Upper lobe of right lung (tissue), 1 donor: ENCODE measurements at places on chromosomes 6 and 20. TPM values are rescaled to one million over a fixed set of nuclear protein-coding genes. Genes with fewer than 3 reads are reported as not detected.

The SLC16A10 gene
- total RNA-seq, result 12.3 TPM

The BHLHE23 gene
- not detected for total RNA-seq

The GGT7 gene
- total RNA-seq, result 20.6 TPM

The VSX1 gene
- not detected for total RNA-seq

GRCh38 chr6:127262896-127263295 lies 3.8 kb upstream of the RNF146 start:
- no peaks in the 10 kb centered on the region for H3K36me3 ChIP-seq
- H3K27me3 ChIP-seq, result no peaks in the 10 kb centered on the region
- no peak overlapping the region for H3K27ac ChIP-seq
- no peak for DNase-seq
- no peak overlapping the region for H3K4me3 ChIP-seq
- H3K4me1 ChIP-seq, result peaks cover 5% of the 10 kb centered on the region

DNA sequence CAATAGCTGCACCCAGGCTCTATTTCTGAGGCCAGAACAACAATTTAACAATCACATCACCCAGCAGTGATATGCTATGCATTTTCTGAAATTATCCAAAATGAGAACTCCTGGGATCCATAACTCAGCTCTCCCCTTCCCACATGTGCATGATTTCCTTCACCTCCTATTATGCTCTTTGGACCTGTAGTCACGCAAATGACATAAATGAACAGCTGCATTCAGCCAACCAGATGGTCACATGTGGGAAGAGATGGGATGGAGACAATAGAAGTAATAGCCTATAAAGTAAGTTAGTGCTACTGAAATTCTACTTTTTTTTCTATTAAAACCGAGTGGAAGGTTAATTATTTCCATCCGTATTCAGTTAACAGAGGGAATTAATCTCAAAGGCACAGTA lies 662.1 kb upstream of the ID4 start:
- no peak for DNase-seq
- H3K36me3 ChIP-seq, result no peaks in the 10 kb centered on the region
- no peaks in the 10 kb centered on the region for H3K4me1 ChIP-seq

DNA sequence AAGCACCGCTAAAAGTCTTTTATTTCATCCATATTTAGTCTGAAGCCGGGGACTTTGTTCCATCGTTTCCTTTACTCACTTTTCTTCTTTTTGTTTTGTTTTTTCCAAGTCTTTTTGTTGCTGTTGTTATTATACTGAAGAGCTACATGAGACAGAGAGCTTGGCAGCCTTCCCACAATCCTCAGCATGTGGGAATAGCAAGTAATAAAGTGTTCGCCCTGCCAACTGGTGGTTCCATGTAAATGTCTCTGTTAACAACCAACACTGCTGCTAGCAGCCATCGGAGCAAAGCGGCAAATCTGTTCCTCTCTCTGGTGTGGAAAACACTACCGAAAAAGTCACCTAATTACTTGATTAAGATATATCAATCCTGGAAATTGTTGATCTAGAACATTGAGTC lies 437.8 kb upstream of the ID4 start:
- H3K4me1 ChIP-seq, result no peaks in the 10 kb centered on the region
- H3K27ac ChIP-seq, result no peak overlapping the region
- DNase-seq, result no peak
- H3K36me3 ChIP-seq, result no peaks in the 10 kb centered on the region
- no peaks in the 10 kb centered on the region for H3K27me3 ChIP-seq
- no peak overlapping the region for H3K4me3 ChIP-seq

DNA sequence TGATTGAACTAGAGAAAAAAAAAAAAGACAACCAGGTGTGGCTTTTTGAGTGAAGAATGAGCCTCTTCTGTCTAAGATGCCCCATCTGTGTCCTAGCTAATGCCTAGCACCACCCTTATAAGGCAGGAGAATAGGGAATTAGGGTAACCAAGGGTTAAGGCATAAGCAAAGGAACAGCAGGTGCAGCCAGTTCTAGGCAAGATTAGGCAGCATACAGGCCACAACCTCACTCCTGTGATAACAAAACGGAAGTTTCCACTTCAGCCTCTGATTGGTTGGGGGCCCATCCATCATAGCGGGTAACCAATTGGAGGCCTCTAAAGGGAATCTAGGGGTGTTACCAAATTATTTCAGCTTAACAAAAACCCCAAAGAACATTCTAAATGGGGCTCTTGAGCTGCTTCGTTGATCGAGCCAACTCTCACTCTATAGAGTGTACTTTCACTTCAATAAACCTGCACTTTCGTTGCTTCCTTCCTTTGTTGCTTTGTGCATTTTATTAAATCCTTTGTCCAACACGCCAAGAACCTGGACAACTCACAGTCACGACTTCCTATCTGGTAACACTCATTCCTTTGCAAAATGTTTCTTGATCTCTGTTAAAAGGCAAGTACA lies 61.9 kb upstream of the TAGAP start:
- no peaks in the 10 kb centered on the region for H3K36me3 ChIP-seq
- no peak for DNase-seq
- H3K4me3 ChIP-seq, result peak overlapping the region; percentile 6
- H3K4me1 ChIP-seq, result peaks cover 16% of the 10 kb centered on the region
- H3K27ac ChIP-seq, result peak overlapping the region; percentile 24

GRCh38 chr6:134183844-134184243 lies 131.4 kb upstream of the SLC2A12 start:
- H3K4me3 ChIP-seq, result no peak overlapping the region
- peaks cover 2% of the 10 kb centered on the region for H3K4me1 ChIP-seq
- H3K27me3 ChIP-seq, result no peaks in the 10 kb centered on the region
- H3K27ac ChIP-seq, result no peak overlapping the region
- no peaks in the 10 kb centered on the region for H3K36me3 ChIP-seq
